Activated T-cell treated with anti-CD3 and anti-CD28 coated beads, Interleukin-2, amount 50 U/mL, for 24 hours (primary cell): ENCODE measurements at places on chromosomes 3 and 15.

GRCh38 chr3:117919621-117920020 lies 1115.0 kb downstream of the IGSF11 start:
- no peak overlapping the region for H3K27ac ChIP-seq
- DNase-seq: no peak
- no peaks in the 10 kb centered on the region for H3K4me1 ChIP-seq
- H3K27me3 ChIP-seq: no peaks in the 10 kb centered on the region
- H3K36me3 ChIP-seq: no peaks in the 10 kb centered on the region

DNA sequence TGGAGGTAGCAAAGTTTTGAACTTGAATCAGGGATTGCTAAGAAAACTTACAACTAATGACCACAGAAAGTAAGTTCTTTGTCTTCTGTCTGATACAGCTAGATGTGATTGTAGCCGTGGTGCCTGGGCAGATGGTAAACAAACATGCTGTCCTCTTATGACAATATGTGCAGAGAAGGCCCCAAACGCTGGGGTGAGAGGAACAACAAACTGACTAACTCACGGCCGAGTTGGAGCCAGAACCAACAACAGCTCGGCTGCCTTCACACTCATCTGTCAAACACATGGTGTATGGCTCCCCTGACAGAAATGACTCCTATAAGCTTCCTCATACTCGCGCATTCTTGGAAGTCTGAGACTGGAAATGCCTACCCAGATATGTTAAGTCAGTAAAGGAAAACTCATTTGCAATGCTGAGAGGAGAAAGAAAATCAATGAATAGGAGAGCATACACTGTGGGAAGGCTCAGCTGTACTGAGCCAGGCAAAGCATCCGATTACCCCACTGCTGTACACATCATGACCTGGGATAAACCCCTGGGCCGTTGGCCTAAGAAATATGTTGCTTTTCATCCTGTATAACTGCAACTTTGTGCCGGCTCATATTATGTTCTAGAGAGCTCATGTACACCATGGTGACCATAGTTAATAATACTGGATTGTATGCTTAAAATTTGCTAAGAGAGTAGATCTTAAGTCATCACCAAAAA lies 5.7 kb downstream of the THBS1 start:
- no peaks in the 10 kb centered on the region for H3K36me3 ChIP-seq
- DNase-seq: no peak
- no peak overlapping the region for H3K27ac ChIP-seq
- H3K4me1 ChIP-seq: peaks cover 2% of the 10 kb centered on the region

- H3K27me3 ChIP-seq: no peaks in the 10 kb centered on the region
- H3K4me3 ChIP-seq: no peak overlapping the region
- peak overlapping the region; percentile 50 for H3K27ac ChIP-seq
- DNase-seq: no peak
- H3K36me3 ChIP-seq: no peaks in the 10 kb centered on the region
- H3K4me1 ChIP-seq: peaks cover 25% of the 10 kb centered on the region
Measured at GRCh38 chr3:127670229-127670559, 2.6 kb upstream of the ABTB1 start.

DNA sequence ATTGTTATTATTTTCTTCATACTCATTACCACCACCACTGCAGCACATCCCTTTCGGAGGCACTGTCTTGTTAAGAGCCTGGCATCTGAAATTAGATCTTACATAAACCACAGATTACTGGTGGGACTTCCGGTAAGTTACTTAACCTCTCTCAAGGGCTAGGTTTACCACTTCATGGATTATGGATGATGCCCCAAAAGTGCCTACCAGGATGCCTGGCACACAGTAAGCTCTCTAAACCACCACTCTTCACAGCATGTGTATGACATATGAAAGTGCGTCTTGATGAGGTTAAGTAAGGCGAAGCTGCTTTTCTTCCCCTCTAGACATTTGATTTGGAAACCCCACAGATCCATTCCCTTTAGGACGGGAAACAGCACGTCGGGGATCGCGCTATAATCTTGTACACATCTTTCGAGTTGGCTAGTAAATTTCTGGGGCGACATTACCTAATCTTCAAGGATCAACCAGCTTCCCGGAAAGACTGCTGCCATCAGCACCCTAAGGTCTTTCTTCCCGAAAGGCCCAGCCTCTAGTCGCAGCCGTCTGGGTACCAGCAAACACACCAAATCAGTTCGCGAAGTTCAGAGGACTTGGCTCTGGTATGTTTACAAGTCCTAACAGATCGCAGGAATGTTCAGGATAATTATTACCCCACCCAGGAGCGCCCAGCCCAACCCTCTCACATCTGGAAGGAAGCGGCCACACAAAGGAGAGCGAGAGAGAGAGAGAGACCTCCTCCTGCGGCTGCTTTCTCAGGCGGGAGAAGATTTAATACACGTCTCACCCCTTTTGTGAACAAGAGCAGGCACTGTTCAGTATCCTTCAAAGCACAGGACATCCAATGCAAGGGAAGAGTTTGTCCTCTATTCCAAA lies 155.1 kb upstream of the FRMD4B start:
- H3K4me3 ChIP-seq: no peak overlapping the region
- peaks cover 9% of the 10 kb centered on the region for H3K4me1 ChIP-seq
- peaks cover 43% of the 10 kb centered on the region for H3K27me3 ChIP-seq
- no peaks in the 10 kb centered on the region for H3K36me3 ChIP-seq
- H3K27ac ChIP-seq: no peak overlapping the region
- no peak for DNase-seq

DNA sequence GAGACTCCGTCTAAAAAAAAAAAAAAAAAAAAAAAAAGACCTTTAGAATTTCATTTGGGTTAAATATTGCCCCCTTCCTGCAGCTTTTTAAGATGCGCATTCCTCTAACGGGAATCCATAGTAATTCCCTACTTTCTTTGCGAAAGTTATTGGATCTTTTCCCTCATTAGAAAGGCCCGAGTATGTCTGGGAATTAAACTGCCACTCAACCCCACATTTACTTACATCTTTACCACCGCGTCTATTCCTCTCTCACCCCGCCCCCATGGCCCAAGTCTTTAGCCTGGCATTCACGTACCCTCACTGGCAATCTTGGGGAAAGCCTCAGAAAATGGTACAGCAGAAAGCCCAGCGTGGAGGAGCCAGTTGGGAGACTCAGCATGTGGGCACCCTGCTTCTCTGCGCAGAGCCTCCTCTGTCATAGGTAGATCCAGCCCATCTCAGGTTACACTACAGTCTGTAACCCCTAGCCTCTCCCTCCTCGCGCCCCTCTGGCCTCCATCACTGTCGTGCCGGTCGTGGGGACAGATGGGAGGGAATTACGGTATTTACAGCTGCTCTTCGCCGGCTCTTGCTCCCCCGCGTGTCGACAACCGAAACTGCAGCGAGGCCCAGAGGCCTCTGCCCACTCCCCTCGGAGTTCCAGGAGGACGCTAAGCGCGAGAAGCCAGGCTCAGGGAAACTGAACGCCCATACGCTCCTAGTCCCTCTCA lies 6.4 kb upstream of the ANKDD1A start:
- peak overlapping the region; percentile 60 for H3K4me3 ChIP-seq
- peak overlapping the region; percentile 53 for H3K27ac ChIP-seq
- peak; percentile 89 for DNase-seq
- peaks cover 6% of the 10 kb centered on the region for H3K36me3 ChIP-seq

GRCh38 chr3:47849699-47850563 lies 47.0 kb downstream of the DHX30 start:
- peak overlapping the region; percentile 75 for H3K27ac ChIP-seq
- no peaks in the 10 kb centered on the region for H3K4me1 ChIP-seq
- H3K36me3 ChIP-seq: peaks cover 92% of the 10 kb centered on the region
- no peak for DNase-seq
- no peak overlapping the region for H3K4me3 ChIP-seq
